Breast epithelium (tissue), 4 donors: ENCODE measurements at places on chromosomes 13 and 19. TPM values are rescaled to one million over a fixed set of nuclear protein-coding genes. Genes with fewer than 3 reads are reported as not detected.

DNA sequence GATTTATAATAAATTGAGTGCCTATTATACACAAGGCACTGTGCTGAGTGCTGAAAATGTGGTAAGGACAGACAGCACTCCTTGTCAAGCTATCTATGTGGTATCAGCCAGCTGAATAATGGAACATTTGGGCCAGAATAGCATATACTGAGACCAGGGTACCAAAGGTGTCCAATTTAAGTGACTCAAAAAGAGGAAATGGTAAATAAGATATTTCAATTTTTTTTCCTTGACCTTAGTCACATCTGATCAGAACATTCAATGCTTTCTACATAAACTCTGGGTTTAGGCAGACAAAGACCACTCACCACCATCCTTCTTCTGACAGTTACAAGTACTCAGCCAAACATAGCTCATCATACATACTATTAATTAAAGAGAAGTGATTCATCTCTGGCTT lies 43.2 kb downstream of the RCBTB2 start:
- H3K4me3 ChIP-seq: no peak overlapping the region
- no peaks in the 10 kb centered on the region for H3K36me3 ChIP-seq
- H3K27ac ChIP-seq: no peak overlapping the region
- DNase-seq: no peak
- H3K4me1 ChIP-seq: peaks cover 14% of the 10 kb centered on the region

- H3K27ac ChIP-seq: no peak overlapping the region
- no peaks in the 10 kb centered on the region for H3K27me3 ChIP-seq
- H3K4me1 ChIP-seq: no peaks in the 10 kb centered on the region
- H3K36me3 ChIP-seq: no peaks in the 10 kb centered on the region
- DNase-seq: no peak
- no peak overlapping the region for H3K4me3 ChIP-seq
Observed at GRCh38 chr13:103351035-103351828, 285.0 kb upstream of the SLC10A2 start.

DNA sequence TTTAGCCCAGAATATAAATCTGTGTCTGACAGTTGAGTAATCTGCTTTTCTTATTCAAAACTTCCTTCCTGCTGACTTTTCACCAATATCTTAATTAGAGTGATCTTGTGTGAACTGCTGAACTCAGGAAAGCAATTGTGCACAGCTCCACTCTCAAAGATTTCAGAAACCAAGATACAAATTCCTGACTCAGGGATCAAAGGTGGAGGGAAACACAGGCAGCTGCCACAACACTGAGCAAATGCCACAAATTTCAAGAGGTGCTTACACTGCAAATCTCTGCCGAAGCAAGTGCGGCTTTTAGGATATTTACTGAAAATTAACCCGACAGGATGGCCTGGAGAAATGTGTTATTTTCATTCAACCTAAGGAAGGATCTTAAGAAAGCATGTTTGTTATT lies 111.4 kb downstream of the STOML3 start:
- no peaks in the 10 kb centered on the region for H3K36me3 ChIP-seq
- DNase-seq: no peak
- H3K27me3 ChIP-seq: no peaks in the 10 kb centered on the region
- no peaks in the 10 kb centered on the region for H3K4me1 ChIP-seq
- no peak overlapping the region for H3K27ac ChIP-seq
- H3K4me3 ChIP-seq: no peak overlapping the region

GRCh38 chr13:93249364-93250306 lies 23.0 kb downstream of the GPC6 start:
- no peak for DNase-seq
- H3K4me3 ChIP-seq: no peak overlapping the region
- no peaks in the 10 kb centered on the region for H3K4me1 ChIP-seq
- no peak overlapping the region for H3K27ac ChIP-seq
- H3K36me3 ChIP-seq: no peaks in the 10 kb centered on the region

UHRF1 gene
- 0.66 TPM for total RNA-seq

GRCh38 chr19:15866636-15867035 lies 31.2 kb downstream of the CYP4F2 start:
- no peaks in the 10 kb centered on the region for H3K36me3 ChIP-seq
- no peak overlapping the region for H3K27ac ChIP-seq
- no peak for DNase-seq

ADGRE3 gene
- 0.44 TPM for total RNA-seq

DNA sequence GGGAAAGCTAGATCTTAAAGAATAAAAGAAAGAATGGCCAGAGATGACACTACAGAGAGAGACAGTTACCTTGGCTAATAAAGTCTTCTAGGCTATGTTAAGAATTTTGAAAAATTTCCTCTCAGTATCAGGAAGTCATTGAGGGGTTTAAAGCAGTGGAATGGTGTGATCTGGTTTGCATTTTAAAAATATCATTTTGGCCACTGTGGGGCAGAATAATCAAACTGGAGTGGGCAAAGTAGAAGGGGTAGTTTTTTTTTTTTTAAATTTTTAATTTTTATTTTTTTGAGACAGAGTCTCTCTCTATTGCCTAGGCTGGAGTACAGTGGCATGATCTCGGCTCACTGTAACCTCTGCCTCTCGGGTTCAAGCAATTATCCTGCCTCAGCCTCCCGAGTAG lies 4.4 kb upstream of the CNMD start:
- no peak overlapping the region for H3K27ac ChIP-seq
- H3K4me3 ChIP-seq: no peak overlapping the region
- peaks cover 20% of the 10 kb centered on the region for H3K27me3 ChIP-seq
- DNase-seq: no peak

DNA sequence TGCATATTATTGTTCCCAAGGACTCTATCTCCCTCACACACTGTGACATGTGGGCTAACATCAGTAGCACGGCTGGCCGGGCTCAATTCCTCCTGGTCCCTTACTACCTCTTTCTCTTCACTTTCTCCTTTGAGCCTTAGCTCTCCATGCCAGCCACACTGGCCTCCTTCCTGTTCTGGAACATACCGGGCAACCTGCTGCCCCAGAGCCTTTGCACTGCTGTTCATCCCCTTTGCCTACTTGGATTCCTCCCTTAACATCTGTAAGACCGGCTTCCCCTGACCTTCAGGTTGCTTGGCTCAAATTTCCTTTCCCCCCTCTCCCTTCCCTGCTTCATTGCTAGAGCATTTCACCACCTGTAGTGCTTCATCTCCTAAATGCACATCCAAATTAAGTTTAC lies 17.1 kb downstream of the IRS2 start:
- H3K36me3 ChIP-seq: no peaks in the 10 kb centered on the region
- H3K4me1 ChIP-seq: no peaks in the 10 kb centered on the region
- no peak for DNase-seq

GRCh38 chr13:27808851-27809550 lies 16.7 kb downstream of the GSX1 start:
- H3K36me3 ChIP-seq: no peaks in the 10 kb centered on the region
- H3K27me3 ChIP-seq: no peaks in the 10 kb centered on the region
- no peaks in the 10 kb centered on the region for H3K4me1 ChIP-seq
- H3K4me3 ChIP-seq: no peak overlapping the region
- no peak overlapping the region for H3K27ac ChIP-seq
- no peak for DNase-seq

- no peak overlapping the region for H3K27ac ChIP-seq
- H3K36me3 ChIP-seq: no peaks in the 10 kb centered on the region
- no peak overlapping the region for H3K4me3 ChIP-seq
- no peak for DNase-seq
- no peaks in the 10 kb centered on the region for H3K4me1 ChIP-seq
- H3K27me3 ChIP-seq: no peaks in the 10 kb centered on the region
Observed at GRCh38 chr19:13665125-13665905, 99.0 kb upstream of the MRI1 start.

- no peak for DNase-seq
- H3K4me1 ChIP-seq: no peaks in the 10 kb centered on the region
- no peaks in the 10 kb centered on the region for H3K27me3 ChIP-seq
- H3K36me3 ChIP-seq: no peaks in the 10 kb centered on the region
- no peak overlapping the region for H3K4me3 ChIP-seq
Observed at GRCh38 chr13:51269039-51269438, 46.8 kb downstream of the FAM124A start.

- no peaks in the 10 kb centered on the region for H3K36me3 ChIP-seq
- no peak for DNase-seq
- H3K27ac ChIP-seq: no peak overlapping the region
- no peak overlapping the region for H3K4me3 ChIP-seq
Observed at GRCh38 chr13:34391076-34391475, 551.0 kb upstream of the NBEA start.

DNA sequence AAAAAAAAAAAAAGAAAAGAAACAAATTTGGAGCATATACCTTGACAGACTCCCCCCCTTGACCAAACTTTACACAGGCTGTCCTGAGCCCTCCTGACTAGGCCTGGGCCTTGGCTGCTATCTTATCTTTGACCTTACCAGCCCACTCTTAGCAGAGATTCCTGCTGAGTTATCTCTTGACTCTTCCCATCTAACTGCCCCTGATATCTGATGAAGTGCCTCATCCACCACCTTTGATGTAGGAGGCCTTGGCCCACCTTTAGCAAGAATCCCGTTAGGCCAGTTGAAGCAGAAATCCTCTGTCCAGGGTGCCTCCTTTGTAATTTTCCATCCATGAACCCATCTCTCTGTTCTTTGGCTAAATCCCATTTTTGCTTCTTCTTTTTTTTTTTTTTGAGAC lies 43.6 kb downstream of the NLRP12 start:
- H3K4me1 ChIP-seq: no peaks in the 10 kb centered on the region
- no peaks in the 10 kb centered on the region for H3K27me3 ChIP-seq
- H3K36me3 ChIP-seq: no peaks in the 10 kb centered on the region
- DNase-seq: no peak

CPAMD8 gene
- 9.5 TPM for total RNA-seq

DNA sequence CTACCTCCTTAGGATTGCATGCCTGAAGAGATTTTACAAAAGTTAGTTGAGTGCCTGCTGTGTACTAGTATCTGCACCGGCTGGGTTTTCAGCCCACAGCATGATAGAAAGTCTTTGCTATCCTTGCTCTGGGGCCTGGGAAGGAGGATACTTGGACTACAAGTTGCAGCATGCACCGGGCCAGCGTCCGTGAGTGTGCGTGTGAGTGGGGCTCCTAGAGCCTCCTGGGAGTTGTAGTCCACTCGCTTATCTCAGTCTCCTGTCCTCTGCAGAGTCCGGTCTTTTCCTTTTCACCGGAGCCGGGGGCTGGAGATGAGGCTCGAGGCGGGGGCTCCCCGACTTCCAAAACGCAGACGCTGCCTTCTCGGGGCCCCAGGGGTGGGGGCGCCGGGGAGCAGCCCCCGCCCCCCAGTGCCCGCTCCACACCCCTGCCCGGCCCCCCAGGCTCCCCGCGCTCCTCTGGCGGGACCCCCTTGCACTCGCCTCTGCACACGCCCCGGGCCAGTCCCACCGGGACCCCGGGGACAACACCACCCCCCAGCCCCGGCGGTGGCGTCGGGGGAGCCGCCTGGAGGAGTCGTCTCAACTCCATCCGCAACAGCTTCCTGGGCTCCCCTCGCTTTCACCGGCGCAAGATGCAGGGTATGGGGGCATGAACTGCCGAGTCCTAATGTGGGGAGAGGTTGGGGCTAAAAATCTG lies 20.6 kb downstream of the BRSK1 start:
- no peaks in the 10 kb centered on the region for H3K4me1 ChIP-seq
- H3K27me3 ChIP-seq: no peaks in the 10 kb centered on the region
- no peaks in the 10 kb centered on the region for H3K36me3 ChIP-seq
- H3K4me3 ChIP-seq: no peak overlapping the region
- DNase-seq: no peak
- no peak overlapping the region for H3K27ac ChIP-seq

DNA sequence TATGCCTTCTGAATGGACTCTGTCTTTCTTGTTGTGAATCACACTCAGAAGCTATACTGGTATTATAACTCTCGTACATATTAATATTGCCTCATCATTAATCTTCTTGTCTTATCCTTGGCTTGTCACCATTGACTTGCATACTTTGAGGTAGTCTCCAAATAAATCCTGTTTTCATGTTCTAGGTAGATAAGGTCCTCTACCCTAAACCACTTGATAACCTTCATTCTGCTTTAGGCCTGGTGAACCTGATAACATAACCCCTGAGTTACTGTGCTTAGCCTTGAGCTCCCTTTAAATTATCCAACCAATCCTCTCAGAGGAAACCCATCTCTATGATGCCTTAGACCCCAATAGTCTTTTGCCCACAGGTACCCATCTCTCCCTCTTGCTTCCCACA lies 1162.3 kb downstream of the SLITRK1 start:
- H3K27ac ChIP-seq: no peak overlapping the region
- H3K4me1 ChIP-seq: no peaks in the 10 kb centered on the region
- H3K4me3 ChIP-seq: no peak overlapping the region
- no peak for DNase-seq

DNA sequence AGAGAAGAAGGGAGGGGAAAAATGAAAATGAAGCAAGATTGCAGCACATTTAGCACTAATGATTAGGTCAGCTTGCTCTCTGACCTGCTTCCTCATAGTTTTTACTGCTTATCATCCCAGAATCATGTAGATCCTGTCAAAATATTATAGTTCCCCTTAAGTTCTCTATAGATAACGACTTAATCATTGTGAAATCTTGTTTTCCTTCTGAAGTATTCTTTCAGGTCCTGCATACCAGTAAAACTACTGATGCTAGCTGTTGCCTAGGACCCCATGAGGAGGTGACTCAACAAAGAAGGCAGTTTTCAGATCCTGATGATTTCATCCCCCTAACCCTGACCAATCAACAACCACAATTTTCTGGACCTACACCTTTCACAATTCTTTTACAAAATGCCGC lies 1131.7 kb downstream of the SLITRK5 start:
- DNase-seq: no peak
- no peak overlapping the region for H3K27ac ChIP-seq
- no peaks in the 10 kb centered on the region for H3K36me3 ChIP-seq
- H3K27me3 ChIP-seq: no peaks in the 10 kb centered on the region
- no peaks in the 10 kb centered on the region for H3K4me1 ChIP-seq

PGLYRP2 gene
- 5.6 TPM for total RNA-seq

UPK1A gene
- total RNA-seq: not detected

DNA sequence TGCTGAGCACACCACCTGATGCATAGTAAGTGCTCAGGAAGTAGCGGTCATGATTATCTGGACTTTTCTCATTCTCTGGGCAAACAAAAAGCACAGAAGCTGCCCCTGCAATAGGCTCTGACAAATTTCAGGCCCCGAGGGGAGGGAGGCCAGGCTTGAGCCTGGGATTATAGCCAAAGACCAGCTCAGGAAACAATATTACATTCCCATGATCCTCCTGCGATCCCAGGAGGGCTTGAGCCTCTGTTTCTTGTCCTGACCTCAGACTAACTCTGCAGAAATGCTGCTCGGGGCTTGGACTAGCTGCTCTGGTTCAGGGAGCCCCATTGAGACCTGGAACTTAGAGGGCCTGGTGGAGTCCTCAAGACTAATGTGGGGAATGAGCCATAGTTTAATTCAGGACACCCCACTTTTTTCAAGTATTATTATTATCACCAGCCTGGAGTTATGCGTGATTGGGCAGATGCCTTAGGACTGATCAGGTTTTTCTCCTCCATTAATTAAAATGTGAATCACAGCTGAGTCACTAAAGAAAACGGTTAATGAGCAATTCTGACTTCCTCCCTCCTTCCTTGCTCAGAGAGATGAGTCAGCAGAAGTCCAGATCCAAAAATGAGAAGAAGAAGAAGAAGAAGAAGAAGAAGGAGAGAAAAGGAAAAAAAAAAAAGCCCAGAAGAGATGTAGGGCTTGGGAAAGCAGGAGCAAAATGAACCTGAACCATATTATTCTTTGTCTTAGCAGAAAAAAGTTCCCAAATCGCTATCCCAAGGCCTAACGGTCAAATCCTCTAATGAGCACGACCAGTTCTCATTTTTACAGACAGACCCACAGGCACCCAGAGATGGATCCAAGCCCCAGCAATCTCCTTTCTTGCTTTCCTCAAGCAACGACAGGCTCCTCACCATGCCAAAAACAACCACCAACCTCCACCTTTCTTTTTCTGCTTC lies 107.2 kb downstream of the CACNA1A start:
- no peaks in the 10 kb centered on the region for H3K4me1 ChIP-seq
- H3K4me3 ChIP-seq: no peak overlapping the region
- DNase-seq: no peak
